ENCODE measurements at places on chromosomes 1 and 21.

DNA sequence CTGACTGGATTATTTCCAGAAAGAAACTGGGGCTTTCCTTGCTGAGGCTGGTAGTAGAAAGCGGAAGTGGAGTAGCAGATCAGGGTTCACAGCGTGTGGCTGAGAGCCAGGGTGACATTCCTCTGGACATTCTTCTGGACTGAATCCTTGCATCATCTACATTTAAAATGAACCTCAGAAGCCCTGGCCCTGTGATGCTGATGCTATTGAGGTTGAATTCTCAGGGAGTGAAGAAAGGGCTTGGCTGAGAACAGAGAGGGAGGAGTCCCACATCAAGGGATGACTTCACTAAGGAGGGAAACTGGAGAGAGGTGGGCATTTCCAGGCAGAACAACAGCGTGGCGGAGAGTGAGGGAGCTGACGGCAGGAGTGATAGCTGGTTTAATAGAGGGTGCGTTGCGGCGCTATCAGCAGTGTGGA lies 102.3 kb upstream of the LMO4 start:
- no peak for DNase-seq

- DNase-seq = no peak
Measured at GRCh38 chr21:42566524-42567213, 53.0 kb downstream of the SLC37A1 start.

GRCh38 chr1:83800066-83800465 lies 198.9 kb downstream of the TTLL7 start:
- no peak for DNase-seq

DNA sequence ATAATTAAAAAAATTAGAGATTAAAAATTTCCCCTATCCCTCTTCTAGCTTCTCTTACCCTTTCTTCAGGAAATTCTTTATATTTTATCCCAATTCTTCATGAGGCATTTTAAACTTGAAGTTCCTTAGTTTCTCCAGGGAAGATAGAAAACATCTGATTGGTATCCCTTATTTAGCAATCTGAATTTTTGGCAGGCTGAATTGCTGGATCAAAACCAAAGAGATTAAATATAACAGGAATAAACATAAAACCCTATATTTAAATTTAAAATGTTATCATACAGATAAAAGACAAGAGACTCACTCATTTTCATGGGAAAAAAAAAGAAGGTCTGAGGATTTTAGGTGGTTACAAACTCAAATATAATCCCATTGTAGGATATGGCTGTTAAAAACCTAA lies 204.2 kb downstream of the CHRM3 start:
- no peak for DNase-seq

DNA sequence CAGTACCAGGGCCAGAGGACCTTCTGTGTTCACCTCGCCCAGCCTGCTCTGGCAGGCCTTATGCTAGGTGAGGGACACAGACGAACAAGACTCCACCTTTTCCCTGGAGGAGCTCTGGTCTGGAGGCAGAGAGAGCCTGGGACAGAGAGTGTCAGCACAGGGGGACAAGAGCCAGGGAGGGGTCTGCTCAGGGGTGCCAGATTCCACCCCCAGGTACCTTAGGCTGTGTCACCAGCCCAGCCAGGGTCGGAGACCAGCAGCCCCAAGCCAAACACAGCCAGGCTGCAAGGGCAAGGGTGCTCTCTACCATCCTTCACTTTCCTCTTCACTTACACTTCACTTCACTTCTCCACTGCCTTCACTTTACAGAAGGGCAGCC lies 4.3 kb upstream of the LRP8 start:
- no peak for DNase-seq

- no peak for DNase-seq
Measured at GRCh38 chr1:17075470-17076255, 21.8 kb upstream of the SDHB start.

DNA sequence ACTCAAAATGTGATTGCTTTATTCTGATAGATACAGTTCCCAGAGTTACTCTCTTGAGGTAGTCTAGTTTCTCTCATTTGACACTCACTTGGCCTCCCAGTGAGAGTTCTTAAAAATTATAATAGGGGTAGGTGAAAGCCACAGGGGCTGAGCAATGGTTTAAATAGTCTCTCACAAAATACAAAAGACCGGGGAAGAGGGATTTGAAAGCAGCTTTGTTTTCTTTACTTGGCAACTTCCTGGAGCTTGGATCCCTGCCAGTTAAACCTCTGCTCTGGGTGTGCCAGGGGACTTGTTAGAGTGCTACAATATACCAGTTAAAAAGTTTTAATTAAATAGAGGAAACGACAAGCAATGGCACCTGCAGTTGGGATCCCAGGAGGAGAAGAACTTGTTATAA lies 31.7 kb downstream of the OR13G1 start:
- no peak for DNase-seq

- no peak for DNase-seq
Measured at GRCh38 chr1:232899839-232900238, 50.6 kb upstream of the NTPCR start.

GRCh38 chr1:66618390-66618789 lies 84.4 kb downstream of the SGIP1 start:
- DNase-seq = no peak

DNA sequence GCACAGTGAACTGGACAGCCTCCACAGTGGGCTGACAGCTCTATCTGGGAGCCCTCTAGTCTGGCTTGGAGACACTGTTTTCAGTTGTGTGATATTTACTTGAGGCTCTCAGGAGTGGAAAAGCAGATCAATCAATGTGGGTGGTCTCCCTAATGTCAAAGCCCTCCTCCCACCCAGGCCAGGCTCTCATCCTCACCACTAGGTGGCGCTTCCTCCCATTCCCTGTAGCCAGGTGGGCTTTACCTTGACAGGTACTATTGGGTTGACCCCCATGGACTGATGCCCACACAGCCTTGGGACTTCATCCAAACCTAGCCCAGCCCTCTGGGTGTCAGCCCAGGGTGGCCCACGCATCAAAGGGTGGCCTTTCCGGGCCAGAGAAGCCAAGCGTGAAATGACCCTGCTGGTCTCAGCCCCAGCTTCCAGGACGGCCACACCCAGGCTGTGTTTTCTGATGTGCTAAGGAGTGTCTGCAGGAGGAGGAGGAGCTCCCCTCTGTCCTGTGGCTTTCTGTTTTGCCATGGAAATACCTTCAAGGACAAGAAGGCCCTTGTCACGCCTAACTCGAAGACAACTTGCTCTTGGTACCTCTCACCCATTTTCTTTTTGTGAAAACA lies 54.0 kb downstream of the CLIC6 start:
- DNase-seq = no peak

DNA sequence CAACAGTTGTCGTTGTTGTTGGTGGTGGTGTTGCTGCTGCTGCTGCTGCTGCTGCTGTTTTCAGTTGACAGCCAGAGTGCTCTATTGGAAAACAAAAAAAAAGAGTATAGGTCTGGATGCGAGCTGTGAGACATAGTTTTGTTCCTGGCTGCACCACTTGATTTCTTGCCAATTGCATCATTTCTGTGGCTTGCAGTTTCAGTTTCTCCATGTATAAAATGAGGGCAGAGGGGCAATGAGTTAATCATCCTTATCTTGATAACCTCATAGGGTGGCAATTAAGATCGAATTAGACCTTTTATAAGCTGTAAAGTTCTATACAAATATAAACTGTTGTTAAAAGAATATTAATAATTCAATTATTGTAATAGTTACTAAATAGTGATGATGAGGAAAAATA lies 156.7 kb downstream of the DMRTA2 start:
- DNase-seq = no peak

DNA sequence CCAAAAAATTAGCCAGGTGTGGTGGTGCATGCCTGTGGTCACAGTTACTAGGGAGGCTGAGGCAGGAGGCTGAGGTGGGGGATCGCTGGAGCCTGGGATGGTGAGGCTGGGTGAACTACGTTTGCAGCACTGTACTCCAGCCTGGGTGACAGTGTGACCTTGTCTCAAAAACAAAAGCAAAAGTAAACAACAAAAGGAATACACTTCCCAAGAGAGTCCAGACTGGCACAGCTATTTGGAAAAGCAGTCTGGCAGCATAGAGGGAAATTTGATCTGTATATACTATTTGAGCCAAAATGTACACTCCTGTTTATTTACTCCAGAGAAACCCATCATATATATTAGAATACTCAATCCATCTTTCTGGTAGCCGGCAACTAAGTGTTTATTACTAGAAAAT lies 107.0 kb upstream of the HMCN1 start:
- DNase-seq = no peak

DNA sequence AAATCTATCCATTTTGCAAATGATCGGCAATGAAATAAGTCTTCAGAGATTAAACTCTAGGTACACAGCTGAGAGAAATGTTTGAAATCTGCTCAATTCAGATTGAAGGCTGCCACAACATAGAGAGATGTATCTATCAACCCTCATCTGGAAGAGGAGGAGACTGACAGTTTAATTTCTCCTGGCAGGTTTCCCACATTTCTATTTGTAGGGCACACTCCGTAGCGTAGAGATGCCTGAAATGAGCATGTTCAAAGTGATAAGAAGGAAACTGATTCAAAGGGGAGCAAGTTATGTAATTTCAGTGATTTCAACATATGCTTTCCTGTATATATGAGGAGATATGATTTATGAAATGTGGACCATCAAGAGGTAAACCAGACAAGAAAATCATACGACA lies 44.1 kb downstream of the NIBAN1 start:
- DNase-seq = no peak

DNA sequence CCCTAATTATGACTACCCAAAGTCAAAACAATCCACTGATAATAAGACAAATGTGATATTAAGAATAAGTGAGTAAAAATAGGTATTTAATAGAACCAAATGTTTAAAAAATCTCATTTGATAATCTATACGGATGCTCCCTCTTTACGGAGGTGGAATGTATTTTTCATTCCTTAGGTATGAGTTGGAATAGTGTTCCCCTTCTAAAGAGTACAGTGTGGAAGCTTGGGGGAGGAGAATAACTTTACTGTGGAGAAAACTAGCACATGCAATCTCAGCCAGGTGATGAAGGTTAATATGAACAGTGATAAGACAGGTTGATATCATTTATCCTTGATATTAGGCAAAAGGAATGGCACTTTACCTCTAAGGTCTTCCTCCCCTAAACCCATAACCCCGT lies 74.6 kb downstream of the GPR88 start:
- no peak for DNase-seq

Data from activated B cell treated with CpG ODN at 0.5 μM for 24 hours (primary cell).